Cerebellum (tissue), 4 donors: ENCODE measurements at places on chromosomes 3 and 15. TPM values are rescaled to one million over a fixed set of nuclear protein-coding genes. Genes with fewer than 3 reads are reported as not detected.

DNA sequence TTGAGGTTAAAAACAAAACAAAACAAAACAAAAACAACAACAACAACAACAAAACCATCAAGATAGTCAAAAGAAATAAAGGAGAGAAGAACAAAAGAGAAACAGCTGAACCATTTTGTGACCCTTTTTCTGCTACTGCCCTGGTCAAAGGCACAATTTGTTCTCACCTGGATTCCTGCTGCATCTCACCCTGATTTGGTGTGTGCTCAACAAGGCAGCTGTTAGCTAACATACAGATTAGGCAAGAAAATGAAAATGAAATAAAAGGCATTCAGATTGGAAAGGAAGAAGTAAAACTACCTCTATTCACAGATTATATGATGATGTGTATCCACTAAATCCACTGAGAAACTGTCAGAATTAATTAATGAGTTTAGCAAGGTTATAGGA, 28.7 kb upstream of the XIRP1 start:
- DNase-seq = no peak

DNA sequence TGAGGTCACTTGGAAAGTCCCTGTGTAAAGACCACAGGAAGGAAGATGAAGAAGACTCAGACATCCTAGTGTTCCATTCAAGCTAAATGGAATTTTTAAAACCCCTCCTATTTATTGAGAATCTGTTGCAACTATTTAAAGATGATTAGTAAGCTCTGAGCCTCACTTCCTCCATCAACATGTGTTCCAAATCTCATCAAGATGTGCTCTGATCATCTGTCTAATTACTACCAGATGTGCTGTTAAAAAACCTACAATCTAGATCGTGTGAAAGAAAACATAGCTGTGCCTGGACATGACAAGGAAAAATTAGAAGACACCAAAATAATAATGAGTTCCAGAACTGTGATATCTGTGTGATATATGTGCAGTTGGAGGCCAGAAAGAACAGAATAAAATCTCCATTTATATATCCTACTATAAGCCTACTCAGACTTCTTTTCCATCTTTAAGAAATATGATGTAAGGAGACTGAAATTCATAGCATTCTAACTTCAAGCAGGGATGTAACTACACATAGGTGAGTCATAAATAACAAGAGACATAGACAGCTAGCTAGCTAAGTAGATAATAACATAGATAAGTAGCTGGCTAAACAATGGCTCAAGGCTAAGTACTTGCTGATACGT, 7.8 kb downstream of the XPC start:
- no peak for DNase-seq

- DNase-seq = no peak
Observed at GRCh38 chr3:176579711-176580185, 617.5 kb downstream of the TBL1XR1 start.

Gene EPHA3
- total RNA-seq = 57.7 TPM

Gene USP50
- 1.2 TPM for total RNA-seq

Gene CFAP100
- 1.8 TPM for total RNA-seq

Gene ATP13A4
- total RNA-seq = 7.3 TPM

Gene SNX1
- total RNA-seq = 40.0 TPM

Gene CTXN2
- 1.00 TPM for total RNA-seq

Gene FGF7
- total RNA-seq = 0.45 TPM

Gene ELP6
- total RNA-seq = 25.0 TPM

Gene TGM5
- not detected for total RNA-seq
